ENCODE measurements at places on chromosomes 7 and 10.

DNA sequence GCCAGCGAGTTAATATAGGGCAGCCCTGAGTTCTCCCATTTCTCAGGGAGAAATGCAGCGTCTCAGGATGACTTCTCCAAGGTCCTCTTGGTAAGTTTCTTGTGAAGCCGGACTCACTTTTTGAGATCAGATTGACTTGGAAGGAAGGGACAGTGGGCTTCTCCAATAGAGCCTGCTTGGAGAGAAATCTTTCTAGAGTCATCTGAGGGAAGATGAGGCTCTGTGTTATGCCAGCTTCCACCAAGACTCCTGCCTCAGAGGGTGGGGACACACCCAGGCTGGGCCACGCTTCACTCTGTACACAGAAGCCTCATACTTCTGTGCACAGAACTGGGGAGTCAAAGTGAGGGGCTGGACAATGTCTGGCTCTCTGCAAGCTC lies 5.6 kb downstream of the C10orf105 start:
- no peak for DNase-seq

DNA sequence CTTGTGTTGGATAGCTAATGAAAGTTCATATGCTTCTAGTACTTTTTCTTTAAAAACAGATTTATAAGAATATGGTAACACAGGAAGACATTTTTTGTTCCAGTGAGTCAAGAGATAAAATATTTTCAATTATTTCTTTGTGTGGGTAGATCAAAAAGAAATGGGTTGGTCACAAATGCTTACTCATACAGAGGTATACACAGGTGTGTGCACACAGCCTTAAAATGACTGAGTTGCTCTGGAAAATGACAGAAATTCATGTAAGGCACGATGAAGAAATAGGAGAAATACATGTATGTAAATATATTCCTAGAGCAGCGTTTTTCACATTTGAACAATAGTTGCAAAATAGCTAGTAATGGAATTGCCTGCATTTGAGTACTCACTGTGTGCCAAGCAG lies 66.0 kb downstream of the ST7 start:
- DNase-seq, result no peak

GRCh38 chr10:69010151-69010640 lies 21.6 kb downstream of the KIFBP start:
- no peak for DNase-seq

DNA sequence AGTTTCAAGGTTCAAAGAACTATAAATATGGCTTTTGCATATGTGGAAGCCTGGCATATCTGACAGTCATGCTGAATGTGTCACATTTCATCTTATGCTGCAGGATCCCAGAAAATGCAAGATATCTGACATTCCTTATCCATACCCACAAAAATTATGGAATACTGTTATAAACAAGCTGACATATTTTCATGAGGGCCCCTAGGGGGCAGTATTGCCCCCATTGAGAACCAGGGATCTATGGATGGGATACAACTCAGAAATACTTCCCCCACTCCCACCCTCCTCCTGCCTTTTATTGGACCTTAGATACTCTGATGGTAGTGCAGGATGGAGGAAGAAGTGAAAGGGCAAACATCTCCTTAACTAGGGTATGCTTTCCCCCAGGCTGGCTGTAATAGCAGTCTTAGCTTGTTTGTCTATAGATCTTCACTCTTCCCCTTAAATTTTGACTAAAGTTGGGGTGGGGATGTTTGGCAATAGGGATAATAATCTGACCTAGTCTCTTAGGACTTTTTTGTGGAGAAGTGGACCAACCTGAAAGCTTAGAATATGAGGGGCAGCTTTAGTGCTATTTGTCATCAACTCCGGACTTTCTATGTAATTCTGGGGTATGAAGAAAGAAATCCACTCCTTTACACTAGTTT lies 3.5 kb upstream of the GNGT1 start:
- peak; percentile 28 for DNase-seq

GRCh38 chr10:124722798-124723783 lies 21.1 kb downstream of the FAM53B start:
- no peak for DNase-seq

- peak; percentile 69 for DNase-seq
Measured at GRCh38 chr7:5422396-5423305, 983 bp downstream of the TNRC18 start.

GRCh38 chr7:78161781-78162180 lies 363.2 kb downstream of the PHTF2 start:
- DNase-seq, result no peak

DNA sequence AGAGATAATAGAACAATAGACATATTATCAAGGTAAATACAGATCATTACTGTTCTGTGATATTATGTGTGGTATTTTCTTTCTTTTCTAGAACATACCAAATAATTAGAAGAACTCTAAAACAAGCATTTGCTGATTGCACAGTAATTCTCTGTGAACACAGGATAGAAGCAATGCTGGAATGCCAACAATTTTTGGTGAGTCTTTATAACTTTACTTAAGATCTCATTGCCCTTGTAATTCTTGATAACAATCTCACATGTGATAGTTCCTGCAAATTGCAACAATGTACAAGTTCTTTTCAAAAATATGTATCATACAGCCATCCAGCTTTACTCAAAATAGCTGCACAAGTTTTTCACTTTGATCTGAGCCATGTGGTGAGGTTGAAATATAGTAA lies 185.5 kb downstream of the CFTR start:
- DNase-seq, result no peak

All from right hindlimb (tissue), 1 donor.